ENCODE measurements at places on chromosomes 2 and 18. TPM values are rescaled to one million over a fixed set of nuclear protein-coding genes. Genes with fewer than 3 reads are reported as not detected.

Gene TYMS
- 78.6 TPM for total RNA-seq

Gene CFAP65
- total RNA-seq = not detected

DNA sequence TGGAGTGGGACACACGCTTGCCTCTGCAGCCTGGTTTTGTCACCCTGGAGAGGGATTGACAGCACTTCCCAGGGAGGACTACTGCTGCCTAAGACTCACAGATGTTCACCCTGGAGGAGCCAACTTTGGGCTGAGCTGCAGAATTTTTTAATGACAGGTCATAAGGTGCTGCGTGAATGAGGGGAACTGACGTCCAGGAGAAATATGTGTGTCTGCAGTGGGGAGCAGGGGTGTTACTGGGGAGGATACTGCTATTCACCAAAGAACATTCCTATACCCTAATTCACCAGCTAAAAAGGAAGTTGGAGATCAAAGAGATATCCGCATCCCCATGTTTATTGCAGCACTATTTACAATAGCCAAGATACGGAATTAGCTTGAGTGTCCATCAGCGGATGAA lies 144.4 kb downstream of the MGAT5 start:
- DNase-seq = peak; percentile 98

DNA sequence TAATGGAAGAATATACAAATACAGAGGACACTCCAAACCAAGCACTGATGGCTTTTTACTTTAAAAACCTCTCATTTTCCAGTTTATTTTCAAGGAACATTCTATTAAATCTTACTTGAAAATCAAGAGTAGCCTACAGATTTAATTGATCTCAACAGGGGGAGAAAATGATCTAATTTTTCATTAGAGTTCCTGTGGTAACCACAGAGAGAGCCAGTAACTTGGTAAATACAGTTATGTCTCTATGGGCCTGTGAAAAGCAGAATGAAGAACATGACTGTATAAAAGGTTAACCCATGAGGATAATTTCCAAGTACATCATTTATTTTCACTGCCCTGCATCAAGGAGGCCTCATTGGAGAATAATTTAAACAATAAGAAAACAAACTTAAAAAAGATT lies 39.8 kb upstream of the ITPRID2 start:
- no peak for DNase-seq

- DNase-seq = no peak
Observed at GRCh38 chr18:24546307-24546706, 85.9 kb downstream of the HRH4 start.

GRCh38 chr2:113098041-113098440 lies 29.4 kb upstream of the IL1RN start:
- DNase-seq = no peak

GRCh38 chr2:43041661-43042360 lies 184.6 kb downstream of the ZFP36L2 start:
- peak; percentile 85 for DNase-seq

Measured in HFFc6 (cell line).